GM12878 (cell line): ENCODE measurements at places on chromosomes 2 and 18.

DNA sequence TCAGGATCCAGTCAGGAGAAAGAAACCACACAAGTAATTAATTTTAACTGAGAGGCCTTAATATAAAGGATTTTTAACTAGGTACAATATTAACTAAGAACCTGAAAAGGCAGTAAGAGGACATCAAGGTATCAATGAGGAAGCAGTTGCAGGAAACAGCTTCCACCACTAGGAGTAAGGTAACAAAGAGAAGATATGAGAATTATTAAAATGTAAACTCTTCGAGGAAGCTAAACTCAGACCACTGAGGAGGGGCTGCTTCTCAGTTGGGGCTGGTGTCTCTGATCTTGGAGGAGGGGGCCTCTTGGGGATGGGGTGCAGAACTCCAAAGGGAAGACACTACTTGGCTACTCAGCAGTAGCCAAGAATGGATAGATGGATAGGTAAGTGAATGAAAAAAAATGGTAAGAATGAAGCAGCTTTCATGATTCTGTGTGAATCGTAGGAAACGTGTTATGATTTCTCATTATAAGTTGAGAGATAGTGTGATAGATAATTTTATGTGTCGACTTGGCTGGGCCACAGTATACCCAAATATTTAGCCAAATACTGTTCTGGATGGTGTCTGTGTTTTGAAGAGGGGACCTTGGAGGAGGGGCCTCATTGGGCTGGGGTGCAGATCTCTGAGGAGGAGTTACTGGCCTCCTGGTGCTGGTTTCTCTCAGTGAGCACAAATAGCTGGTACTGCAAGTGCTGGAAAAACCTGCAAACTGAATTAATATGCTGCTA, 547.7 kb upstream of the LRRTM1 start:
- DNase-seq = no peak

DNA sequence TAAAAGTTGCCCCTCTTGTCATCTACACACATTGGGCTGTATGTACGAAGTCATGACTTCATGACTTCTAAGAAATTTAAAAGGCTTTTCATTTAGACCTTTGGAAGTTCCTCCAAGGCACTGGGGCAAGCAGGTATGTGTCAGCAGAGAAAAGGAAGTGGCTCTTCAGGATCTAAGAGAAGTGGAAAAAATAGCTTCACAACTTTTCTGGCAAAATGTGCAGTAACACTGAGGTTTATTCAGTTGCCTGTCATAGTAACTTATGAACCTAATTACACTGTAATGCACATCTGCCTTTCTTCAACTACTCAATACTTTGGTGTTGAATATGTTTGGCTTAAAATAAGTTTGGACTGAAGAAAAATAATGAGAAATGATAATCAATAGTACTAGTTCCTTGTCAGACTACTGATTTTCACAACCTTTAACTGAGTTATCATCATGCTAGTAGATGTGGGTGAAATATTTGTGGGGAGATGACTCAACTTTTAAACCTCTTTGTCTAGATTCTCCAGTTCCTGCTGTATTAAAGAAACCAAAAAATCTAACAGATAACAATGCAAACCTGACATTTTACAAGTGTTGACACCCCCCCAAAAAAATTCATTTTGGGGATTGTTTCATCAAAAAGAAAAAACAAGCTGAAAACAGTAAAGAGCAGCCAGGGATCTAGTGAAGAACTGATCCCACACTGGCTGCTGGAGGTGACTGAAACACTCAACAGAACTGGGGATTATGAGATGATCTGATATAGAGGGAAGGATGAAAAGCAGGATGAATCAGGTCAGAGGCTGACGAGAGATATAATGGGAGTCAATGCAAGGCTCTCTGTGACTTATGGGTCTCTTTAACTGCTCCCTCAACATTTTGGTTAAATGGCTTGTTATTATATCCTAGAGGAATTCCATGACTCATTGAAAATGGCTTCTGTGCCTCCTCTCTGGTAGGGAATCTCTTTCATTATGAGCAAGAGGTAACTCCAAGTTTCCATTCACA, 84.6 kb downstream of the COLEC12 start:
- DNase-seq = no peak

DNA sequence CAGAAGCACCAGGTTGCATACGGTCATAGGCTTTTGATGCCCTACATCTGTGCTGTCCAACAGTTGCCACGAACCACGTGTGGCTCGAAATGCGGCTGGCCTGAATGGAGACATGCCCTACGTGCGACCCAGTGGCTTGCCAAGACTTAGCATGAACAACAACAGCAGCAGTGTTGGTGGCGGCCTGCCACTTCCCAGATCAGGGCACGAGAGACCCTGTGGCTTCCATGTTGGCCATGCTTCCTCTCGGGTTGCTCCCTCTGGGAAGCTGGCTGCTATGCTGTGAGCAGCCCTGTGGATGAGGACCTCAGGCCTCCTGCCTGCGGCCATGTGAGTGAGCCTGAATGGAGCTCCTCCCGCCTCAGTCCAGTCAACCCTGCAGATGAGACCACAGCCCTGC, 212.3 kb downstream of the HDAC4 start:
- no peak for DNase-seq

DNA sequence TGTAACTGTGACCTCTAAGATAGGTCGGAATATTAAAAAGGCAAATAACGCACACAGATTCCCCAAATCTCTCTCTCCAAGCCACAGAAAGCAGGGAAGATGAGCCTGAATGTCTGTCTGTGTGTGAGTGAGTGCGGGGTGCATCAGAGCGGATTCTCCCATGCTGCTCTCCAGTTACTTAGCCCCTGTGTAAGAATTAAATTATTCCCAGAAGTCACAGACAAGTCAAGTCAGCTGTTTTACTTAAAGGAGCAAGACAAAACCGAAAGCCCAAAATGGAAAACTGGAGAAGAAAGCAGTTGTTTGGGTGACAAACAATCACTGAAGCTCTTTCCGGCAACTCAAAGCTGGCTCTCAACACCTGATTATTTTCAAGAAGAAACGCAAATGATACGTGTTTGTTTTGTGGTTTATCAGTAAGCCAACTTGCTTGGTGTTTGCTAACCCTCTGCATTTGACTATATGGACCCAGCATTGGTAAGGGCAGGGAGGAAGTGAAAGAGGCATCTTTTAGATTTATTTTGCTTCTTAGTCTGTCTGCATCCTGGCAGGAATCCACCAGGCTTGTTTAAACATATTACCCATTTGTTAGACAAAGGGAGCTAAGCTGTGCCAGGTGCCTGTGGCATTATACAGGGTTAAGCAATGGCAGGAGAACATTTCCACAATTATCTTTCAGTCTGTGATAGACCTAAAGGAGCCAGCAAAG, 121.5 kb upstream of the CREB1 start:
- DNase-seq = peak; percentile 68

- DNase-seq = no peak
These were observed 869.9 kb downstream of the LRP1B start for GRCh38 chr2:141260911-141261310.

- no peak for DNase-seq
These were observed 99.5 kb upstream of the MMADHC start for GRCh38 chr2:149687052-149687427.

GRCh38 chr18:79933765-79934164, 17.7 kb downstream of the SLC66A2 start:
- no peak for DNase-seq

DNA sequence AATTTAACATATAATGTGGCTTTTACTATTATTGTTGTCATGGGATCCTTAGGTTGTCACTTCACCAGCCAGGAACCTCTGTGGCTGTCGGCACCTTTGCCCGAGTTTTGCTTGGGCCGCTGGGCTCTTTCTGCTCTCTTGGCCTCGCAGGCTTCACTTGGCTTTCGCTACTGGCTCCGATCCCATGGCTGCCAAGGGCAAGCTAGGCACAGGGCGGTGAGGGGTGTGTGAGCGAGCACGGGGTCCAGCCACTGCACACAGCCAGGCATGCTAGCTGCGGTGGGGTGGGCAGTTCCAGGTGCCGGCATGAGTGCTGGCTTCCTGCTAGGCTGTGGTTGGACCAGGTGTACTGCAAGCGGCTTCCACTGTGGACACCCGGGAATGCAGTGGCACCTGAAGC, 23.4 kb upstream of the RAPGEF4 start:
- DNase-seq = no peak

- no peak for DNase-seq
These were observed 264.7 kb downstream of the CCDC85A start for GRCh38 chr2:56448403-56449001.

GRCh38 chr2:178415979-178416378, 35.0 kb downstream of the PRKRA start:
- DNase-seq = no peak

DNA sequence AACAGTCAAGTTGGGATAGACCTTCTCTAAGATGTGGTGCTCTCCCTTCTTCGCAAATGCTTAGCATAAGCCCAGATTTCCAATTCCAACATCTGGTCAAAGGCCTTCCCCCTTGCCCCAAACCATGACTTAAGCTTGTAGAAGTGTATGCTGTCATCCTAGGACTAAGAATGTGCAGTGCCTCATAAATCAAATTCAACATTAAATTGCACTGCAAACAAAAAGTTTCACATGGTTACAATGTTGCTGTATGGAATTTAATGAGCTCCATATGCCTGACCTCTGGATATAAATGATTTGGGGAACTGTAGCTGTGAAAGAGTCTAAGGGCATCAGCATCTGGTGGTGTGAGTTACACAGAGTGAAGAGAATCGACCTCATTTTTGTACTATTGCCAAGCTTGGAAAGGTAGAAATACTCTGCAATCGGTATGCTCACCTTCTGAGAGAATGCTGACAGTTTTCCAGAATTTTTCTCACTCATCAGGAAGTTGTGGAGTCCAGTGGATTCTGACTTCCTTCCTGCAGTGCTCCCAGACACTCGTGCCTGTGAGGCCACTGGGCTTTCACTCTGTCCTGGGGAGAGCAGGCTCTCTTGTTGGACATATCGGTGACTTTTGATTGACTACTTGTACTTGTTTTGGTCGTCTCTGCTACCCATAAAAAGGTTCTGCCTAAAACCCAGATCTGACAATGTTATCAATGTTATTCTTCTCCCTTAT, 40.6 kb downstream of the FASTKD2 start:
- no peak for DNase-seq

GRCh38 chr2:45664635-45665261, 13.3 kb downstream of the PRKCE start:
- DNase-seq = peak; percentile 37

GRCh38 chr18:58212274-58212673, 168.2 kb downstream of the NEDD4L start:
- peak; percentile 57 for DNase-seq

- DNase-seq = no peak
These were observed at the start of gene FHOD3 for GRCh38 chr18:36297417-36298125. FHOD3 (plus strand) TSS chr18:36297713; CDS start chr18:36297836, 123 bp downstream.

DNA sequence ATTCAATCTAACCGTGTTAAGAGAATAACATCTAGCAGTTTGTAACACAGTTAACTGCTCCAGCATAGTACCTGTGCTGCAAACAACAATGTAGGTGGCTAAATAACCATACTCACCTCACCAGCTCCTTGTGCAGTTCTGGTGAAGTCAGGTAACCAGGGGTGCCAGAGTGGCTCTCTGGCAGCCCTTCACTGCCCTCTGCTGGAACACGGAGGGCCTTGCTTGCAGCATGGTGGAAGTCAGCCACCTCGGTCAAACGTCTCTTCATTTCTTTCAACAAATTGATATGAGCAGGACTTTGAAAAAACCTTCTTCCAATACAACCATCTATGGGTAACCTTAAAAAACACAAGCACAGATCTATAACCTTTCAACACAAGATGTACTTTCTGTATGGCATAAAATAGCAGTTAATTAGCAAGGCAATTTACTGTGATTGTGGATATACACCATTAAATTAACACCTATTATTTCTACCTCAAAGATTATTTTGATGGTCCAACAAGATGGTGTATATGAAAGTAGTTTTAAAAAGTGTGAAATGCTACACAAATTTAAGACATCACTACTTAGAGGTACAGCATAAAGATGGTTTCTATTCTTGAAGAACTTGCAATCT, 56.6 kb downstream of the EPG5 start:
- peak; percentile 2 for DNase-seq

DNA sequence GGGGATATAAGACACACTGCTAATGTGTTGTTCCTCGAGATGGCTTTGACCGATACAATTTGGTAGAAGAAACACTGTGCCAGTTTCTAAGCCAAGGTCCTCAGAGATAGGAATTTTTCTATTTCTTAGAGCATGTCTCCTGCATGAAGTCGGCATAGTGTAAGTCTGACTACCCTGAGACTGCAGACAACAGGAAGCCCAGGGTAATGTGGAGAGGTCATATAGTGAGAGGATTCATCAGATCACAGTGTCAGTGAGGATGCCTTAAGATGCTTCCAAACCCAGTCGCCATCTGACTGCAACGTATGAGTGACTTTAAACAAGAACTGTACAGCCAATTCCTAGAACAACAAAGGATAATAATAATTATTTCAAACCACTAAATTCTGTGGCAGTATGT, 818.3 kb upstream of the GYPC start:
- no peak for DNase-seq

GRCh38 chr18:53534695-53535094, 689.8 kb downstream of the MBD2 start:
- no peak for DNase-seq

GRCh38 chr2:23497063-23497462, 112.1 kb downstream of the KLHL29 start:
- DNase-seq = no peak

GRCh38 chr2:192072778-192073177, 122.0 kb downstream of the TMEFF2 start:
- no peak for DNase-seq

GRCh38 chr2:20722592-20723240, 55.8 kb downstream of the GDF7 start:
- no peak for DNase-seq

- no peak for DNase-seq
These were observed 338.8 kb downstream of the SETBP1 start for GRCh38 chr18:45019469-45019868.

- DNase-seq = no peak
These were observed 78.2 kb downstream of the BCL11A start for GRCh38 chr2:60475123-60475830.

GRCh38 chr18:5824370-5824984, 70.8 kb downstream of the TMEM200C start:
- no peak for DNase-seq

- no peak for DNase-seq
These were observed 97.4 kb downstream of the FSIP2 start for GRCh38 chr2:185835974-185836373.

DNA sequence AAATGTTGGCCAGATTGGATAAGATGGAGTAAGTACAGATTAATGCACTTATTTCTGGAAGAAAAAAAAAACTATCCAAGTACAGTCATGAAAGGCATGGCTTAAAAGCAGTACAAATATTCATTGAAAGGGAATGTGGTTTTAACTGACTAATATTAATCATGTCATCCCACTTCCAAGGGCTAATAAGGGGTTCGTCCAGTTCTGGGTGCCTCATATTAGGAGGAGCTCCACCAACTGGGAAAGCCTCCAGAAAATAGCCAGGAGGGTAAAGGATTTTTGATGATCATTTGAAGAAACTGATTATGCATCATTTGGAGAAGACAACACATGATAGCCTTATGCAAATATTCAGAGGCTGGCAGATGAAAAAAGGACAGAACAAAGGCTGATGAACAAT, 115.2 kb upstream of the ARL5A start:
- no peak for DNase-seq

- DNase-seq = no peak
These were observed 34.9 kb downstream of the RNU4ATAC start for GRCh38 chr2:121565389-121566250.
